ENCODE measurements at places on chromosomes 11 and 22.
A peak's percentile ranks its signal among the peaks of the same experiment; 100 is the strongest.

DNA sequence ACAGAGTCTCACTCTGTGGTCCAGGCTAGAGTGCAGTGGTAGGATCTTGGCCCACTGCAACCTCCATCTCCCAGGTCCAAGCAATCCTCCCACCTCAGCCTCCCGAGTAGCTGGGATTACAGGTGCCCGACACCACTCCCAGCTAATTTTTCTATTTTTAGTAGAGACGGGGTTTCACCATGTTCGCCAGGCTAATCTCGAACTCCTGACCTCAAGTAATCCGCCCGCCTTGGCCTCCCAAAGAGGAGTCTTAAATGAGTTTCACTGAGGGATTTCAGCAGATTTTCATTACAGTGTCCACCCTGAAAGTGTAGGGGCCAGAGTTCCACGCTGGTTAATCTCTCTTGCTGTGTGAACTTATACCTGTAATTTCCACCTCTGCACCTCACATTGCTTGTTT lies 412 bp upstream of the RPS3 start:
- no peak for DNase-seq

GRCh38 chr11:114705280-114706024 lies 27.1 kb downstream of the NXPE2 start:
- no peak for DNase-seq

DNA sequence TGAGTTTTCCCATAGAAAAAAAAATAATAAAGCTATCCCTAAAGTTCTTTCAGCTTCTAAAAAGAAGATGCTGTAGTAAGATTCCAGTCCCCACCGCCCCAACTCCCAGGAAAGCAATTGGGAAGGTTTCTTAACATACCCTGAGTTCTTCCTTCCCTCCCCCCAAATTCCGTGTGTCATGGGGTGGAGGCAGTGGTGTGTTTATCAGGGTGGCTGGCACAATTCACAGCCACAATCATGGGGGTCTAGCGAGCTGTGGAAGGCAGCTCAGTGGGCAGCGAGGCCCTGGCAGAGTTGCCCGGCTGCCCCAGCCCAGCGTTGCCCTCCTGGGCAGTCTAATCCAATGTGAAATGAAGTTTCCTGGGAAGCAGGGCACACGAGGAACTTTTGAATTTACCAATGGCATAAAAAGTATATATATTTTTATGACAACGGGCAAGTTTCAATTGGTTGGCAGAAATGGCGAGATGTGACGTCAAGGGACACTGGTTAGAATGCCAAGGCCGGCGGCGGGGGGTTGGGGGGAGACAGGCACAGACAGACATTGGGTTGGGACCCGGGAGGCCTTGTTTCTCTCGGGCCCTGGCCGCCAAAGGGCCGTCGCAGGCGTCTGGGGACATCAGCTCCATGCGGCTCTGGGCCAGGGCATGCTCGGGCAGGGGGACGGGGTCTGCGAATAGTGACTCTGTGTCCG lies 80.7 kb upstream of the PPARA start:
- peak; percentile 94 for DNase-seq

DNA sequence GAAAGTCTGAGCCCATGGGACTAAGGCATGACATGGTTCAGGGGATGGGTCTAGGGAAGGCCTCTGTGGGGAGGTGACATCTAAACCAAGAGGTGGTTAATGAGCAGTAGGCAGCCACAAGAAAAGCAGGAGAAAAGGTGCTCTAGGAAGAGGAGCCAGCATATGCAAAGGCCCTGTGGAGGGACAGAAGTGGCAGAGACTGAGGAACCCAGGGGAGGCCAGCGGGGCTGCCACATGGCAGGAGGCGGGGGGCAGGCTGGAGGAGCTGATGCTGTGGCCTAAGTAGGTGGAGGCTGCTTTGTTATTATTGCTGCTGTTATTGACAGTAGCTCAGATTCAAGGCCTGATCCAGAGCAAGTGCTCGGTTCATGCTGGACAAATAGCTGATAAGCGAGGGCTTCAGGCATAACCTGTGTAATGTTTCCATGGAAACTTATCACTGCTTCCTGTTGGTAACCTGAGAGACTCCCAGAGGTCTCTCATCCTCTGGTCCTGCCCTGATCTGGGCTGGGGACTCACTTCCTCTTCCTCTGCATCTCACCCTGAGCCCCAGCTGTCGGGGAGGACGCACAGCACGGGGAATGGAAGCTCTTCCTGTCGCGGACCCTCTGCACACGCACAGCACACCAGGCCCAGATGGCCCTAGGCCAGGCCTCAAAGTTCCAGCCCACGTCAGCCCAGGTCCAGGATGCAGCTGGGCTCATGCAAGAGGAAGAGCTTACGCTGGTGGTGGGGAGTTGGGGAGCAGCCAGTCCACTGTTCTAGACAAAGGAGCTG lies 75.2 kb upstream of the TP53I11 start:
- peak; percentile 38 for DNase-seq

DNA sequence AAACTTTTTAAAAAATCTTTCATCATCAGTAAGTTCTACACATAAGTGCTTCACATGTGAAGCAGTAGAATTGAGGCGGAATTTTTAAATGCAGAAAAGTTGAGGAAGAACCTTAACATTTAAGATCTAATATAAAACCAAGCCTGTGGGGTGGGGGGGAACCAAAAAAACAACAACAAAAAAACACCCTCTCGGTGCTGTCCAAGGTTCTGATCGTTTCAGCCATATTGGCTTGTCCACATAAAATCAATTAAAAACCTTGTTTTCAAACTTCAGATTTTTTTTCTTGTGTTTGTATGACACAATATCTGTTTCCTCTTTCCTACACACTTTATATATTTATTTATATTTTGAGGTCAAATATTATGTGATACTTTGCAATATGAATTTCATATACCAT lies 130.0 kb downstream of the WNT7B start:
- no peak for DNase-seq

DNA sequence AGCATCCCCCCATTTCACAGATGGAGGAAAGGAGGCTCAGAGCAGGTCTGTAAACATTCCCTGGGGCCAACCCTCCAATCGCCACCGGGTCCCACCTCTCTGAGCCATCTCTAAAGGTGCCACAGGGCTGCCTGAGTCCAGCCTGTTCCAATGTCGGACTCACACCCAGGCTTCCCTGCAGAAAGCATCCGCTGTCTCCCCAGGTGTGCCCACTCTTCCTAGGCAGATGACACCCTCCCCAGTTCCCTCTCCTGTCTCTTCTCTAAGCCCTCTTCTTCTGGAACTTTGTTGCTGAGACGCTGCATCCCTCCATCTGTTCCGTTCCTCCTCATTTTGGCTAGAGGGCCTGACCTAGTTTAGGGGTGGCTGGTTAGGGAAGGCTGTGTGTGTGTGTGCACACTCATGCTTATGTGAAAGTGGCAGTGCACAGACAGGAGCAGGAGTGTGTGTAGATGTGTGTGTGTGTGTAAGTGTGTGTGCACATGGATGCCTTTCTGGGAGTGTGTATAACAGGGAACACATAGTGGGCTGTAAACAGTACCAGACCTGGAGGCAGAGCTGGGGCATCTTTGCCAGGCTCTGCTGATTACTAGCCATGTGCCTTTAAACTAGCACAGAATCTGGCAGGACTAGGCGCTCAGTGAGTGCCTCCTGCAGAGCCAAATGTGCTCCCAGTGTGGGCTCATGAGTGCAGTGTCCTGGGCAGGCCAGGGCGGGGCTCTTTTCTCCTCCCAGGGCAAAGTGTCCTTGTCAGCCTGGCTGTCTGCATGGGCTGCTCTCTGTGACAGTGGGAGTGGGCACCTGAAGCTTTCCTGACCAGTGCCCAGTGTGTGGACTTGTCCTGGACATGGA lies 77.3 kb upstream of the NECTIN1 start:
- DNase-seq: no peak

DNA sequence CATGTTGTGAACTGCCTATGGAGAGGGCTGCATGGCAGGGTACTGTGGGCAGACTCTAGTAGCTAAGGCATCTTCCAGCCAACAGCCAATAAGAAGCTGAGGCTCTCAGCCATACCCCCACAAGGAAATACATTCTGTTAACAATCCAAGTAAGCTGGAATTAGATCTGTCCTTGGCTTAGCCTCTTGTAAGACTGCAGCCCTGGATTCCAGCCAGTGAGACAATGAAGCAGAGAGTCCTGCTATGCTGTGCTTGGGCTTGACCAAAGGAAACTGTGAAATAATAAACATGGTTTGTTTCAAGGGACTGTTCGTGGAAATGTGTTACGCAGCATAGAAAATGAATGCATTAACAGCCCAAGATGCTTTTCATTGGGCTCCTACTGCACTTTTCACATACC lies 1097.4 kb upstream of the CCDC90B start:
- DNase-seq: no peak

DNA sequence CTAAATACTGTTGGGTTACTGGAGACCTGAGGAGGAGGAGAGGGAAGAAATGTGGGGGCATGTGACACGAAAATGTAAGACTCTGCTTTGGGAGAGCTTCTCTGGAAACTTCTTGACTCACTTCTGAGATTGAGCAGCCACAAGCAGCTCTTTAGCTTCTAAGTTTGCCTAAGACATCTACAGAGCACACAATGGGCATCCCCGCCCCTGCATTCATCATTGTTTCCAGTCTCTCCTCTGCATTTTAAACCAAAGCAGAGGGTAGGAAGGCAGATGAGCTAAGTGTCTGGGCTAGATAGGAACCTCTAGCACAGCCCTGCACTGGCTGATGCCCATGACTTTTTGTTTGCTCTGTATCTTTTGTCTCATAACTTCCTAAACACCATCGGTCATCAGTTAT lies 2.1 kb upstream of the OR52D1 start:
- DNase-seq: no peak

DNA sequence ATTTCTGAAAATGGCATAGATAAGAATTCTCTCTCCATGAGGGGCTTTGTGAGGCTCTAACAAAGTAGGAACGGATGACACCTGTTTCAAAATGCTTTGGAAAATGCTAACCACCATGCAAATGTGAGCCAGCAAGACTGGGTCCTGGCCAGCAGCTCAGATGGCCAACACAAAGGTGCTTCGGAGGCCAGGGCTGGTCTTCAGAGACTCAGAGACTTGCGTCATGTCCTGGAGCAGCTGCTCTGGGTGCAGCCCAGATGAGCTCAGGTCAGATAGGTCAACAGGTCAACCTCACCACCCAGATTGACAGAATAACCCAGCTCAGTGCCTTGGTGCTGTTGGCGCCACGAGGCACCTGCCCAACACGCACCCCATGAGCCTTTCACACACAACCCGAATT lies 12.0 kb upstream of the TMEM121B start:
- no peak for DNase-seq

- no peak for DNase-seq
Observed at GRCh38 chr11:83726316-83726715, 440.1 kb upstream of the CCDC90B start.

DNA sequence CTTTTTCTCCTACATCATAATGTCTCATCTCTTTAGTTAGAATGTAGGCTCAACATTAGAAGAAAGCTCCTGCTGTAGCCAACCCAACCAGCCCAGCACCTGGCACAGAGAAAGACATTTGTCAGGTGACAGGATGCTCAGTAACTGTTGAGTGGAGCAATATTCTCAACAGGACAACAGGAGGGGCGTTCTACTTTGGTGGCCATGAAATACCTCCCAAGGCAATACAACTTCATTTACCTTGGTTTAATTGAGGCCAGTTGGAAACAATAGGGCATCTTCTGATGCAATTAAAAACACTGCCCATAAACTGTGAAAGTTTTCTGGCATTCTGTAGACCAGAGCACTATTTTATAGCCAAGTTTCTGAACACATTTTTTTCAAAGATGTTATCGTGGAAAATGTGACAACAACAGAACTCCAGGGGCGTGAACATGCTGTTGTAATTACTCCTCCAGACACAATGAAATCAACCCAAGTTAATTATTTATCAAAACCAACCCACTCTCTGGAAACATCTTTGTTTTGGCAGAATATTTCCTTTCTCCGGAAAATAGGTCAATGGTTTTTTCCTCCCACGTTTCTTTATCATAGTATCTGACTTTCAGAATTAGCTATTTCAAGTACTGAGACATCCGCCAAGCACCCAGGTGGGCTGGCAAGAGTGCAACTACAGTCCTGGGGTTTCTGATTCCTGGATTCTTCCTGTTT lies 538.1 kb downstream of the SOX6 start:
- DNase-seq: no peak

DNA sequence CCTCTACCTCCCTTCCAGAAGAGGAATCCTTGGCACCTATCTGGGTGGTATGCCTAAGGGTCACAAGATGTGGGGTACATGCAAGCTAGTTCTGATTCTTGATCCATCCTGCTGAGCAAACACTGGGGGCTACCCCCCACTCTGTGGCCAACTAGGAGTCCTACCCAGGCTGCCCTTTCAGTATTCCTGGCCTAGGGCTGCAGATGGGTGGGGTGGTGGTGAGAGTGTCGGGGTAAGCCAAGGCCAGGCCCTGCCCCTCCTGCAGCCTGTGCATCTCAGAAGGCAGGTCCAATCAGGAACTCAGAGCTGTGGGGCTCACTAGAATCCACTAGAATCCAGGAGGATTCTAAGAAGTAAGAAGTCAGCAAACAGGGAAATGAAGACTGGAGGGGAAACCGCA lies 10.9 kb downstream of the SSH3 start:
- no peak for DNase-seq

DNA sequence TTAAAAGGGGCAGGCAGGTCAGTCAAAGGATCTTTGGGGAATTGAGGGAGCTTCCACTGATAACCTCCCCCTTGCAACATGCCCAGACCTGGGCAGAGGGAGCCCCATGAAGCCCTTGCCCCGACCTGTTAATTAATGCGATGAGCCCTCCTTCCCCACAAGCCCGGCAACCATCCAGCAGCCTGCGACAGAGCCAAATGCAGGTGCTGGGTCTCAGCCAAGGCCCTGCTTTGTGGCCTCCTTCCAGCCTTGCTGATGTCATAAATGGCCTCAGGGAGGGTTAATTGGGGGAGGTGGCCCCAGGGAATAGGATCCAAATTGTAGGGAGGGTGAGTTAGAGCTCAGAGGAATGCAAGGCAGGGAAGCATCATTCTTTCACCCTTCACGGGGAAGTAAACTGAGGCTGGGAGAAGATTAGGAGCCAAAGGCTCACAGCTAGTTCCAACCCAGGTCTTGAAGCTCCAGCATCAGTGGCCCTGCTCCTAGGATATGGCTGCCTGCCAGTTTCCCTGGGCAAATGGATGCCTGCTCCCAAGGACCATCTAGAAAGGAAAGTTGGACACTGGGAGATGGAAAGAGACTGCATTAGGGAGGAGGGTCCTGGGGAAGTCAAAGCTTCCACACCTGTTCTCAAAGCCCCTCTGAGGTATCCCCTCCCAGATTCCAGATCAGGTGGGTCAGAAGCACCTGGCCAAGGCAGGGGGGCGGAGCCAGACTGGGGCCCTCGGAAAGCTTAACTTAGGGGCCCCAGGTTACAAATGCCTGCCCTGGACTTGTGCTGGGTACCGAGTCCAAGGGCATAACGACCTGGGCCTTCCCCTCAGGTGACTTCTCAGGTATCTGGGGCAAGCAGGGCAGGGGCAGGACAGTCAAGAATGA lies 34.1 kb downstream of the LMO1 start:
- peak; percentile 79 for DNase-seq

DNA sequence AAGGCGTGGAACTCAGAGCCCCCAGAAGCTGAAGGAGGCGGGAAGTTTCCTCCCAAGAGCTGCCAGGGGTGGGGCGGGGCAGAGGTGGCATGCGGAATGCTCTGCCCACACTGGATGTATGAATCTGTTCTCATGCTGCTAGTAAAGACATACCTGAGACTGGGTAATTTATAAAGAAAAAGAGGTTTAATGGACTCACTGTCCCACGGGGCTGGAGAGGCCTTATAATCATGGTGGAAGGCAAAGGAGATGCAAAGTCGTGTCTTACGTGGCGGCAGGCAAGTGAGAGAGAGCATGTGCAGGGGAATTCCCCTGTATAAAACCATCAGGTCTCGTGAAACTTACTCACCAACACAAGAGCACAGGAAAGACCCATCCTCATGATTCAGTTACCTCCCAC lies 57.6 kb downstream of the SMIM38 start:
- DNase-seq: no peak

Data from NCI-H2171 treated with DMSO at 0.1 percent for 48 hours (cell line).